Nephron progenitor cell (in vitro differentiated cells): ENCODE measurements at places on chromosomes 11 and 22.

- DNase-seq: no peak
Measured at GRCh38 chr11:14036469-14036868, 73.9 kb downstream of the SPON1 start.

- no peak for DNase-seq
Measured at GRCh38 chr11:45079943-45080719, 66.3 kb upstream of the PRDM11 start.

DNA sequence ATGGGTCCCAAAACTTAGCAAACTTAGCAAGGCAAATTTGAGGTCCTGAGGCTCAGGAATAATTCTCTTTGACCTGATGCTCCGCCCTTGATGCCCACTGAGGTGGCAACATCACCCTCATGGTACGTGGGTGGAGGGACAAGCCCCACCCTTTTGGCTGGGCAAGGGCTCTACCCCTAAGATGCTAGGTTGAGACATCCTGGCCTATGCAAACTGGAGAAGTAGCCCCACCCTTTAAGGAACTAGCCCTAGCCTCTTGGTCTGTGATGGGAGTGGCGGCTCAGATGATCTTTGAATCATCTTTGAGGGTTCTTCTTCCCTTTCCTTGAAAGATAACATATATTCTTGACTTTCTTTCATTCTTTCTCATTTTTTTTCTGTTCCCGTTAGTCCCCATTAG, 32.9 kb downstream of the CABIN1 start:
- no peak for DNase-seq

- no peak for DNase-seq
Measured at GRCh38 chr11:44348114-44348513, 38.2 kb upstream of the ALX4 start.

DNA sequence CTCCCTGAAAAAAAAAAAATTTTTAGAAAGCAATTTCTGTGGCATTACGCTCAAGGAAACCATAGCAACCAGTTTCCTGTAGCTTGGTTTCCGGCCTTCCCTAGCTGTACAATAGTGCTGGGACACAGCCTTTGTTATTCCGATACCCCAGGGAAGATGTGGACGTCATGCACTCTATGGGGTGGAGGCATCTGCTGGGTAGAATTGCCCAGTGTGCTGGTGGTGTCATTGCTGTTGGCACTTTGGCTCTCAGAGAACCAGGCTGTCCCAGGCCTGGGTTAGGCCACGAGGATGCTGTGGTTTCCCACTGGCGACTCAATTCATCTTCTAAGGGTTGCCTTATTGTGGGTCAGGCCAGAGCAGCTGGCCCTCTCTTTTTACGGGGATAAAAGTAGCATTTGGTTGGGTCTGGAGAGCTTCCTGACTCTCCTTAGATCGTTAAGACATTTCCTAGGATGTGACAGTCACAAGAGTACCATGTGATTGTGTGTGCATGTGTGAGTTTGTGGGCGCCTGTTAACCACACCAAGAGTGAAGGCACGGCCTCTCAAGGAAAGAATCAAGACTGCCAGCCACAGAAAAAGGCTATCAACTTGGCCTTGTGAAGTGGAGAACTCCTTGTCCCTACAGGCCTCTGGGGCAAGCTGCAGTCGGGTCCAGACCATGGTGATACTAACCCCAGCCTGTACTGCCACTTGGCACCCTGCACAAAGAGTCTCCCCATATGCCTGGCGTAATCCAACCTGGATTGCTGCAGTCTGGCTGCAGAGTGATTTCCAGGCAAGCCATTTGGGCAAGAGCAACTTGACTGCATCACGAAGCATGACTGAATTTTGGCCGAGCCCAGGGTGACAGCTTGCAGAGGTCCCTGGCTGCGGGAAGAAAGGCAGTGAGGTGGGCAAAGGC, 35.9 kb upstream of the NAV2 start:
- no peak for DNase-seq

DNA sequence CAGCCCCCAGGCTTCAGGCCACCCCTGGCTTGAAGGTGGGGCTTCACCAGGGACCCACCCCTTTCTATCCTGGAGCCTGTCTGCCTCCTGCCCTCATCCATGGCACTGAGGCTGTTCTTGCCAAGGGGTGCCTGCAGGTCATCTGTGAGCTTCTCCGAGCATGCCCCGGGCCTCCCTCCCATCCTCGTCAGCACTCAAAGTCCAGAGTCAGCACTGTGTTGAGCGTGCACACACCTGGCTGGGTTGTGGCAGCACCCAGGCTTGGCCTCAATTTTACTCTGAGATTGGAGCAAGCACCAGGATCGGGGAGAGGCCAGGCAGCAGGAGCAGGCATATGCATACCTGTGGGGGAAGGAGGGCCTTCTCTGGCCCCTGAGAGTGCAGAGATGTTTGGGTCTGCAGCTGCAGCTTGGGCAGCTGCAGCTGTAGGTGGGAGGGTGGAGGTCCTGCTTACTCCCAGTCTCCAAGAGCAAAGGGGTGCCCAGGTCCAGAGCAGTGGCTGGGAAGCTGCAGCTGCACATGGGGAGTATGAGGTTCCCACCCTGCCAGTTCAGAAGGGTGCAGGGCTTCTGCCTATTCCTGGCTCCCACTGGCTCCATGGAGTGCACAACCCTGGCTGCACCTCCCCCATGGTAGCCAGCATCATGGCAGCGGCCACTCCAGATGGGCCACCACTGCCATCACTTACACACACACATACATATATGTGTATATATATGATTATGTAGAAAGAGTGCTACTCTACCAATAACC, 488.7 kb downstream of the JRKL start:
- DNase-seq: no peak

- DNase-seq: no peak
Measured at GRCh38 chr22:37499027-37499707, 13.0 kb upstream of the MFNG start.

- DNase-seq: no peak
Measured at GRCh38 chr11:123641495-123641840, 13.0 kb downstream of the SCN3B start.

DNA sequence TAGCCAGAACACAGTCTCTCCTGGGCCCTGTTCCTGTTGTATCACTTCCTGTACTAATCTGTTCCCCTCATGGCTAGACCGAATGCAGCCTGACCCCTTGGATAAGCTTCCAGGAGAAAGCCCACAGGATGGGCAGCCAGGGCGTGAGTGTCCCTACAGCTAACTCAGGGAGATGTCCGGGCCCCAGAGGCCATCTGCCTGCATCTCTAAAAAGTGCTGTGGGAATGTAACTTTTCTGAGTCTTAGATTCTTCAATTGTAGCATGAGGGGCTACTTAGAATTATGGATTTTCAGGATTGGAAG, 7.7 kb upstream of the MALAT1 start:
- DNase-seq: no peak

DNA sequence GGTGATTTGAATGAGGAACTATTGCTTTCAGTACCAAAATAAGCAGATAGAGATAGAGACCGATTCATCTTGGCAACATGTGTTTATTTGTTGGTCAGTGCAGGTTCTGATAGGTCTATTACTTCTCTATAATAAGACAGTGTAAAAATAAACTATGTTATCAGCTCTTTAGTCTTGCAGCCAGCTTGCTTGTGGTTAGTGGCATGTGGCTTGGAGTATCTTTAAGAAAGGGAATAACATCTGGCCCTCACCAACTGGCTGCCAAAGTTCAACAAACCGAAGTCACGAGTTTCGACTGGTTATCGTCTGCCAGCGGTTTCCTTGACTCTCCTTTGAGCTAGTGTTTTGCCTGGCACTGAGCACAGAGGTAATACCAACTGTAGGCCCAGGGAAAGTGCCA, 71.8 kb downstream of the CTTN start:
- DNase-seq: no peak

- DNase-seq: no peak
Measured at GRCh38 chr11:94877443-94878200, 95.7 kb downstream of the CWC15 start.

- no peak for DNase-seq
Measured at GRCh38 chr11:64843686-64844329, 645 bp downstream of the CDC42BPG start.

DNA sequence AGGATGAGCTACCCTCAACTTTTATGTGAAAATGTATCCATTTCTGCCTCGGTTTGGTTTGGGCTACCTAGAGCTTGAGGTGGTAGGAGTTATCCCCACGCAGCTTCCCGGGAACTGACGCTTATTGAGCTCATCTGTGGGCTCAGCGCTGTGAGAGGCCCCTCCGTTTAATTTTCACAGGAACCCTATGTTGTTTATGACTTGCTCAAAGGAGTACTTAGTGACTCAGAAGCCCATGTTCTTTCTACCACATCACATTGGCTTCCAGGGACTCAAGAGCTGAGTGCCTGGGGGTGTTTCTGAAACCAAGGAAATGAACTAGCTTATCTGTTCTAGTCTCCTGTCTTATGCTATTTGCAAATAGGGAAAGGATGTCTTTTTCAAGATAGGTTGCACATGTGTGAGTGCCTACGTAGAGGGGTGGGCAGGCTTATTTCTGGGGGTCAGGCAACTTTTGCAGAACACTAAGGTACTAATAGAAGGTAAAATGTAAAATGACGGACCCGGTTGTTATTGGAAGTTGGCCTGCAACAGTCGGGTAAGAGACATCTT, 40.5 kb downstream of the MICAL2 start:
- DNase-seq: no peak

DNA sequence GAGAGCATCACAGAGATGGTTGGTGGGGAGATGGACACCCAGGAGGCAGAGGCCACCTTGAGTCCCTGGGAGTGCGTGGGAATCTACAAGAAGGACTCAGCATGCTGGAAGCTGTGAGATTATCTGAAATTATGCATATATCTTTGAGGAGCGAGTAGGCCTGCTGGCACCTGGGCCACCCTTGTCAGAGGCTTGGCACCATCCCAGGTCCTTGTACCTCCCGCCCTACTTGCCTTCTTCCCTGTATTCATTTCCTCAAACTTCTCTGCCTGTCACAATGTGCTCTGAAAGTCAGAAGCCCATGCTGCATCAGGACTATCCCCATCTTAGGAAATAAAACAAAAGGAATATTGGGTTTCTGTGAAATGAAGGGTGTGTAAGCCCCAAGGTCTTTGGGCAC, 133.0 kb upstream of the CSNK2A3 start:
- no peak for DNase-seq

DNA sequence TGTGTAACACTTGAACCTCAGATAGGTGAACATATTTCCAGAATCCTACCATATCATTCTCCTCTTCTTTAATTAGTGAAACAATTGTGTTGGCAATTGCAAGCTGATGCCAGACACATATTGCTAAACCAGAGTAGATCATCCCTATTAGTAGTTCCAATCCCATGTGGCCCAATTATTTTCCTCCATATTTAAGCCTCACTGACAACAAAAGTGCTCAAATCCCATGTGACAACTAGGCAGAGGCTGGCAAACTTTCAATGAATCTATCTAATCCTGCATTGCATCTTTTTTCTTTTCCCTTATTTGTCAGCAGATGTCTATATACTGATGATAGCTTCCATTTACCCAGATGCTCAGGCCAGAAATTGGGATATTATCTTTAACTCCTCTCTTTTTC, 90.4 kb downstream of the GRIA4 start:
- DNase-seq: no peak

DNA sequence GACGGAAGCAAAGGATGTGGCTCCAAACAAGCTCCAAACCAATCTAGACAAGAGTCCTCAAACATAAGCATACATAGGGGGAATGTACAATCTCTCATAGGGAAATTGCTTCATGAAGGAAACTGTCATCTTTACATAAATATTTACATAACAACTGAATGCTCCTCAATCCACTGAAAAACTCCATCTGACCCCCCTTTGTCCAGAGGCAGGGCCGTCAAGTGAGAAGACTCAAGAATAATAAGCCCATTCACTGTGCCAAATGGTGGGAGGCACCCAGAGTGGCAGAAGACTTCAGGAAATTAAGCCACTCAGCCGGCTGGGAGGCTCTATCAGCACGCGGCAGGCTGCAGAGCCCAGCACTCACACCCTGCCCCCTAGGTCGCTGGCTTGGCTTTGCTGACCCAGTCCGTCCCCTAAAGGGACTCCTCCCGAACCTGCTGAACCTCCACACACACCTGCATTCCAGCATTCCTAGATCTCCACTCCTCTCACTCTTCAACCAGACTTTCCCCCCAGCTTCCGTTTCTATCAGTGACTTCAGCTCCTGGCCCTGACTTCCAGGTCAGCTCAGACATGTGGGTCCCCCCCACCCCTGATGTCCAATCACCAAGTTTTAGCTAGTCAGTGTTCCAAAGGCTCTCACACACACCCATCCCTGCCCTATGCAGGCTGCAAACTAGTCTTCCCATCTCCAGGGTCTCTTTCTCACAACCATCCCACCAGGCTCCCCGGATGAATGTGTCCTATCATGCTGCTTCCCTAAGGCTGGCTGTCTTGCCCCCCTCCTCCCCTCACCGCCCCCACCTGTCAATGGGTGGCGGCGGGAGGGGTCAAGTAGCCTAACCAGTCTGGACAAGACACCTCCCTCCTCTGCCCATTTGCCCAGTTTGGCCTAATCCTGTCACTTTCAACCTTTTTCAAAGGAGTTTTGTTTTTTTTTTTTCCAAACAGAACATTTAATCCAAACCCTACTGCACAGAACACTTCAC, 11.3 kb downstream of the VPS37C start:
- peak; percentile 15 for DNase-seq

GRCh38 chr11:59862252-59862651, 4.0 kb downstream of the TCN1 start:
- no peak for DNase-seq

DNA sequence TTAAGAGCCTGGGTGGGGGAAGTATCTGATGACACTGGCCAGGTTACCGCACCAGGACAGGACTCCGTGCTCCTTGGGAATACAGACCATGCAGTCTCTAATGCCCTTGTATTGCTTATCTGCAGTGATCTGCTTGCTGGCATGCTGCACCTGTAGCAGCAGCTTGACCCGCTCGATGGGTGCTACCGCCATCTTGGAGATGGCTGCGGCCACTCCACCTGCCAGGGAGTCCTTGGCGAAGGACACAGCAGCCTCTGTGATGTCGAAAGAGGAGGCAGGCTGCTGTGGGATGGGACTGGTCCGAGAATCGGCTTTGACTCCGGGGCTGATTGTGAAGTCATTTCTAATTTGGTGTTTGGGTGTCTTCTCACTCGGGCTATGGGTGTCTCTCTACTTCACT, 3.1 kb downstream of the WBP2NL start:
- DNase-seq: no peak
